ENCODE measurements at places on chromosomes 12 and 14.
A peak's percentile ranks its signal among the peaks of the same experiment; 100 is the strongest.

DNA sequence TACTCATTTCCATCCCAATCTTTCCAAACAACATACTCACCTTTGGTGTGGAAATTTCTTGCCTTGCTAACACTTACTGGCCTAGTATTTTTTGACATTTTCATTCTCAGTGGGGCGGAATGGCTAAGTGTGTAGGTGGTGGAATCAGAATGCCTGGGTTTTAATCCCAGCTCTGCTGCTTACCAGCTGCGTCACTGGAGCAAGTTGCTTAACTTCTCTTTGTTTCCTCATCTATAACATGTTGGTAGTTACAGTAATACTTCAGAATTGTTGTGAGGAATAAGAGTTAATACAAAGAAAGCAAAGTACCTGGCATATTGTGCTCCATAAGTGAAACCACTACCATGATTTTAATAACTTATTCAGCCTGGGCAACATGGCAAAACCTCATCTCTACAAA is 3.0 kb upstream of the FAM177A1 start:
- DNase-seq: no peak

DNA sequence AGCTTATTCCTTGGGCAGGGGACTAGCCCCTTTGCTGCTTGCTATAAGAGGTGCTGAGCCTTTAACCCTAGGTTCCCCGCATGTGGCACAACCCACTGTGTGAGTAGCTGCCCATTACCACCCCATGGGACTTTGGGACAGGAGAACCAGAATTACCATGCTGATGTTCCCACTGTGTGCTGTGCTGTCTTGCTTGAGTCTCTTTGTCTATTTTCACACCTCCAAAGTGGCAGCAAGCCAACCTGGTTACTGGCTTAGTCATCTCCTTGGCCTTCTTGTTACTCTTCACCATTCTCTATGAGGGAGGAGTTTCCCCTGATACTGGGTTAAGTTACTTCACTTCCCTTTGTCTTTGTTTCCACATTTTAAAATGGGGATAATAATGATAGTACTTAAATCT is 73.4 kb upstream of the ETV6 start:
- no peak for DNase-seq

DNA sequence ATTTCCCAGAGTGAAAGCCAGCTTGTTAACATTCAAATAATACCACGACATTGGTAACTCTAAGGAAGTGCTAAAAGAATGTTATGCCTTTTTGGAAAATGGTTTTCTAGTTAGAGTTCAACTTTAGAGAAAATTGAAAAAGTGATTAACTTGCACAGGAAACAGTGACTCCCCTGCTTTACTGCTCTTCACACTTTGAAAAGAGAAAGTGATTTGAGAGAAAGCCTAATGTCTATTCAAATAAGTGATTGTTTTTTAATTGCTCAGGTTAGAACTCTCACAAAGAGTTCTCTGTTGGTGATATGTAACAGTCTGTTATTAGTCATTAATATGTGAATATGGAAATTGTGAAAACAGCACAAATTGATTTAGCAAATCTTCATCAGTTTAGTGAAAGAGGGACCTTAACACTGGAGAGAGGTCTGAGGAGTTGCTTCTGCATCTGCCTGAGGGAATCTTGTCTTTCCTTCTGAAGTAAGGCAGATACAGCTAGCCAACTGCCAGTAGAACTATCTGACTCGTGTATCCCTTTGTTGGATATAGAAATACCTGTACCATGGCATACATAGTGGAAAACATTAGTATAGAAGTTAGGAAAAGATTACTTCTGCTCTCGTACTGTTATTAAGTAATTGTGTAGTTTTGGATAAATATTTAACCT is 25.5 kb downstream of the ATF7IP start:
- no peak for DNase-seq

- DNase-seq: no peak
These were observed 204.2 kb upstream of the HMGA2 start for GRCh38 chr12:65620046-65620445.

GRCh38 chr14:99325591-99325990 is 53.6 kb upstream of the BCL11B start:
- no peak for DNase-seq

DNA sequence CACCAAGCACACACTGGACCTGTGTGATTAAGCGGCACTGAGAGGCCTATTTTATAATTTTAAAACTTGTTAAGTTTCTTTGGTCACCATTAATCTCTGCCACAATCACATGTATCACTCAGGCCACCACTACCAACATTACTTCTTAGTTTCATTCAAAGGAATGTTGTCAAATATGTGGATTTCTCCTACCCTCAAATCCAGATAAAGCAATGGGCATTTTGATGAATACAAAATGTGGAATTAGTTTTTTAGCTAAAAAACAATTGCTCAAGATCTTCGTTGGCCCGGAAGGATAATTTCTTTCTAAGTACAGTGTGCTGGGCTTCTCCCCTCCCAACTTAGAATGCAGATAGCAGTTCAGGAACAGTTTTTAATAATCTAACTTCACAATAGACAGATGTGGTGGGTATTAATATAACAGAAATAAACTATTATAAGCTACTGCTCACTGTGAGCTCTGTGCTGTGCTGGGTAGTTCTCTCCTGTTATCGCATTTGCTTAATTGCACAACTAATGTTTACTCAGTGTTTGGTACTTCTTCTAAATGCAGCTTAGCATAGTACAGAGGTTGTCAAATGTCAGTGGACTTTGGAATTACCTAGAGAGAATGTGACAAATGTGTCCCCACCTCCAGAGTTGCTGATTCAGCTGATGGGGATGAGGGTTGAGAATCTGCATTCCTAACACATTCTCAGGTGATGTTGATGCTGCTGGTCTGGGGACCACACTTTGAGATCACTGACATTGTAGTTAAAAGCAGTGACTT is 266.7 kb upstream of the AMIGO2 start:
- DNase-seq: no peak

GRCh38 chr14:93308686-93309345 is 24.0 kb downstream of the BTBD7 start:
- DNase-seq: no peak

DNA sequence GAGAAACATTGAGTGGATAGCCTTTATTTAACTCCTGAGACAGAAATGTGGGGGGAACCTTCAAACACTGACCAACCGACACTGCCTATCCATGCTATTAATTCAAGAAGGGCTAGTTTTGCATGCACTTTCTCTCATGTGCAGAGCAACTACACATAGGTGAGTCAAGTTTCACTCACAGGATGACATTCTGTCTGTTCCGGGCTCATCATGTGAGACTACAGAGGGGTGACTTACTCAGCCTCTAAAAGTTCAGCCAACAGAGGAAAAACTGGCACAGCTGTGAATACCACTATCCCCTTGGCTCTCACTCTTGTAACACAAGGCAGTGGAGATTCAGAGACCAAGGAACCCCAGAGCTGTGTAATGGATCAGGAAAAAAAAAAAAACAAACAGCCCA is 13.3 kb downstream of the BEST3 start:
- no peak for DNase-seq

GRCh38 chr12:66111605-66112004 is 18.9 kb downstream of the LLPH start:
- DNase-seq: no peak

GRCh38 chr12:49627752-49628360 is 4.5 kb downstream of the PRPF40B start:
- DNase-seq: no peak

DNA sequence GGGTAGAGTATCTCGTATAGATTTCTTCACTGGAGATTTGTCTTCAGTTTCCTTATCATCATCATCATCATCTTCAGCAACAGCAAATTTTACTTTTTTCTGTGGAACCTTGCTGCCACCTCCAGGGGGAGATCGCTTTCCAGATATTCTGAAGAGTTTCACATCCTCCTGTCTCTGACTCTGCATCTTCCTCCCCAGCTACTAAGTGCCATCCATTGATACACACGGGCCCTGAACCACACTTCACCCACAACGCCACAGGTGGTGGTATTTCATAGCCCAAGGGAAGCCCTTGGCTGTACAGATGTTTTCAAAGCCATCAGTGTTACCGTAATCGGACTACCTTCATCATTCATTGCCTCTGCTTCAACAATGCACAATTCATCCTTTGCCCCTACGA is 82.2 kb downstream of the PPP2R5C start:
- no peak for DNase-seq

GRCh38 chr12:51373187-51373586 is 18.0 kb downstream of the GALNT6 start:
- DNase-seq: no peak

GRCh38 chr12:21780786-21781185 is 6.3 kb upstream of the KCNJ8 start:
- DNase-seq: no peak

- DNase-seq: no peak
These were observed 976 bp downstream of the PEX5 start for GRCh38 chr12:7190268-7191055.

GRCh38 chr12:4031703-4032291 is 158.6 kb upstream of the PARP11 start:
- DNase-seq: no peak

DNA sequence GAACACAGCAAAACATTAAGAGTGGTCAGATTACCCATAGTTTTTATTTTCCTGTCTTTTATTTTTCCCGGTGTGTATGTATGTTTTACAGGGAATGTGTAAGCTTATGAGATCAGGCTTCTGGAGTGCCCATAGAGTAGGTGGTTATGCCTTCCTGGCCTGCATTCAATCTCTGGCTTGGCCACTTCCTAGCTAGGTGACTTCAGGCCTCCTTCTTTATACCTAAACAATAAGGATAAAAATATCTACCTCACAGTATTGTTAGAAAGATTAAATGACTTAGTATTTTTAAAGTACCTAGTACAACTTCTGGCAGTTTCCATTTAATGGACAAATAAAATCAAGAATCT is 42.4 kb downstream of the ITPR2 start:
- no peak for DNase-seq

DNA sequence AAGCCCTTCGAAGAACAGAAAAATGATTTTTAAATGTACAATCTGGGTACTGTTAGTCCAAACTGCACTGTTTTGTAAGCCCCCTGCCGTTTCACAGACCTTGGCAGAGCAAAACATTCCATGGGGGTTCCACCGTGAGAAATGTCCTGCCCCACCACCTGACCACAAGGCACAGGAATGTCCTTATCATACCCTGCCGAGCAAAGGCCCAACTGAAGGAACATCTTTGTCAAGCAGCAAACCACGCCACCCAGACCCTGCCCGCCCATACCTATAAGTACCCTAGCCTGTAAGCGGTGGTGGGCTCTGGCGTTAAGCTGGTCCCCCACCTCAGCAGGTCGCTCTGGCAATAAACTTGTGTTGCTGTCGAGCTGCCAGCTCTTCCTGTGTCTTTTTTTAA is 181.6 kb upstream of the PZP start:
- DNase-seq: no peak

GRCh38 chr14:62824086-62824485 is 221.2 kb downstream of the KCNH5 start:
- no peak for DNase-seq

GRCh38 chr14:79712302-79712950 is 498.9 kb downstream of the DIO2 start:
- no peak for DNase-seq

- no peak for DNase-seq
These were observed 336.4 kb upstream of the NAV3 start for GRCh38 chr12:77494296-77494695.

DNA sequence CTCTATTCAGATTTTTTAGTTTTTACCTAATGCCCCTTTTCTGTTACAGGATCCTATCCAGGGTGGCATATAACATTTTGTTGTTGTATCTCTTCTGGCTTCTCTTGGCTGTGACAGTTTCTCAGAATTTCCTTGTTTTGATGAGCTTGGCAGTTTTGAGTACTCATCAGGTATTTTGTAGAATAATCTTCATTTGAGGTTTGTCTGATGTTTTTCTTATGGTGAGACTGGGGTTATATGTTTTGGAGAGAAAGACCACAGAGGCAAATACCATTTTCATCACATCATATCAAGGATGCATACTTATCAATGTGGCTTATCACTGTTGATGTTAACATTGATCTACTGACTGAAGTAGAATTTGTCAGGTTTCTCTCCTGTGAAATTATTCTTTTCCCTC is 14.0 kb upstream of the LYZ start:
- DNase-seq: no peak

GRCh38 chr12:47383942-47384341 is 304.2 kb upstream of the AMIGO2 start:
- DNase-seq: no peak

- no peak for DNase-seq
These were observed 7.0 kb downstream of the CISTR start for GRCh38 chr12:53744751-53745150.

GRCh38 chr14:85554106-85554505 is 24.2 kb downstream of the FLRT2 start:
- DNase-seq: no peak

- no peak for DNase-seq
These were observed 161.0 kb downstream of the TSPAN9 start for GRCh38 chr12:3238196-3238595.

DNA sequence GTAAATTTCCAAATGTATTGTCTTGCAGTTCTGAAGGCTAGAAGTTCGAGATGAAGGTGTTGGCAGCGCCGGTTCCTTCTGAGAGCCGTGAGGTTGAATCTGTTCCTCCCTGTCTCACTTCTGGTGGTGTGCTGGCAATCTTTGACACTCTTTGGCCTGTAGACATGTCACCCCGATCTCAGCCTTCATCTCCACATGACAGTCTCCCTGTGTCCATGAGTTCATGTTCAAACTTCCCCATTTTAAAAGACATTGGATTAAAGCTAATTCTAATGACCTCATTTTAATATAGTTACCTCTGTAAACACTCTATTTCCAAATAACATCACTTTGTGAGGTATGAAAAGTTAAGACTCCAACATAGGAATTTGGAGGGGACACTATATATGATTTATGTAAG is 4.1 kb upstream of the RBM19 start:
- DNase-seq: no peak

GRCh38 chr12:122894193-122895121 is 1.5 kb downstream of the VPS37B start:
- no peak for DNase-seq

GRCh38 chr14:60975551-60975950 is 5.3 kb downstream of the TRMT5 start:
- DNase-seq: no peak

GRCh38 chr14:76426161-76426696 is 50.3 kb downstream of the ESRRB start:
- no peak for DNase-seq

DNA sequence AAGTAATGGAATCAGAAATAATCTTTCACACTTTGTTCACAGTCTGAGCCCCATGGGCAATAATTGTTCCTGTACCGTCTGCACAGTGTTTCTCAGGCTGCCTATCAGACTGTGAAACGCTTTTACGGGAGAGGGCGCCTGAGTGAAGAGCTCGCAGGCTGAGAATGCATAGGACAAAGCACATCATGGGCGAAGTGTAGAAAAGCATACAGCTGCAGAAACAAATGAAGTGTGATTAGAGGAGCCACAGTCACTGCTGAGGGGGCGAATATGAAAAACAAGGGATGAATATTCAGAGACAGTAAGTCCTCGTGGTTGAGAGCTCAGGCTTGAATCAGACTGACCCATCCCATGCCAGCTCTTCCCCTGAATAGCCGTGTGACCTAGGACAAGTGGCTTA is 438.4 kb upstream of the DCN start:
- peak; percentile 35 for DNase-seq
